ENCODE measurements at places on chromosomes 11 and 22.

DNA sequence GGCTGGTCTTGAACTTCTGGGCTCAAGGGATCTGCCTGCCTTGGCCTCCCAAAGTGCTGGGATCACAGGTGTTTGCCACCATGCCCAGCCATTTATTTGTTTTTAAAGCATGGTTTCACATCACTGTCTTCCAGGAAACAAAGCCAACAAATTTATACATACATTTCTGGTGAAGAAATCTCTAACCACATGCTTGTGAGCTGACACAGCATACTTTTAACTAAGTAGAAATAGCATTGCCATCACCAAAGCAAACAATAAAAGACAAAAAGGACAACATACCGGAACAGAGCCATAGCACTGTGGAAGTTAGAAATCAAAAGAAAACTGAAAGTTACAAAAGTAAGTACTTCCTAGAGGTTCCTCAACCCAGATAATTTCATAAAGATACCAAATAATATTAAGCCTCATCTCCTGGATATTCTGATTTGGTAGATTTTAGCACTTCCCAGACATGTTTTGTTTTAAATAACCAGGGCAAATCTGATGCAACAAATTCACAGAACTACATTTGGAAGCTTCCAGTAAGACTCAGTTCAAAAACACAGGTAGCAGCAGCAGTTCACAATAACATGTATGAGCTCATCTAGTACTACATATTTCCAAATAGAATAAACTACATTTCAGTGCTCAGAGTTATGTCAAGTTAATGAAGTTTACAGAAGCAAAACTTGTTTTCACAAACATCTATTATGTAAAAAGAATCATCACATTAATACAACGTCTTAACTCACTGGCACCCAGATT, 70.6 kb downstream of the RRAS2 start:
- no peak for DNase-seq

DNA sequence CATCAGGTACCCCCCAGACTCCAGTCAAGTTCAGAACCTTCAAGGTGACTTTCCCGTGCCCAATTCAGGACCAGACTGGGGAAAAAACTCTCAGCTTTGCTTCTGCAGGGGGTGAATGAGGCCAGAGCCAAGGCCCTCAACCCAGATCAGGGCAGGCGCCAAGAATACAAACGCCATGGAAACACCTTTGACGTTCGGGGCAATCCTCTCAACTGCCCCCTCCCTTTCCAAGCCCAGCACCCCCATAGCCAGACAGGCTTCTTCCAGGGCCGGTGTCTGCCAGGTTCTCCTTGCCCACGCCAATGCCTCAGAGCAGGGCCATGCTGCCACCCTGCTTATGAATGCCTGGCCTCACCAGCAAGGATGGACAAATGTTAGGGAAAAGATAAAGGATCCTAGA, 5.8 kb downstream of the ARHGAP1 start:
- no peak for DNase-seq

DNA sequence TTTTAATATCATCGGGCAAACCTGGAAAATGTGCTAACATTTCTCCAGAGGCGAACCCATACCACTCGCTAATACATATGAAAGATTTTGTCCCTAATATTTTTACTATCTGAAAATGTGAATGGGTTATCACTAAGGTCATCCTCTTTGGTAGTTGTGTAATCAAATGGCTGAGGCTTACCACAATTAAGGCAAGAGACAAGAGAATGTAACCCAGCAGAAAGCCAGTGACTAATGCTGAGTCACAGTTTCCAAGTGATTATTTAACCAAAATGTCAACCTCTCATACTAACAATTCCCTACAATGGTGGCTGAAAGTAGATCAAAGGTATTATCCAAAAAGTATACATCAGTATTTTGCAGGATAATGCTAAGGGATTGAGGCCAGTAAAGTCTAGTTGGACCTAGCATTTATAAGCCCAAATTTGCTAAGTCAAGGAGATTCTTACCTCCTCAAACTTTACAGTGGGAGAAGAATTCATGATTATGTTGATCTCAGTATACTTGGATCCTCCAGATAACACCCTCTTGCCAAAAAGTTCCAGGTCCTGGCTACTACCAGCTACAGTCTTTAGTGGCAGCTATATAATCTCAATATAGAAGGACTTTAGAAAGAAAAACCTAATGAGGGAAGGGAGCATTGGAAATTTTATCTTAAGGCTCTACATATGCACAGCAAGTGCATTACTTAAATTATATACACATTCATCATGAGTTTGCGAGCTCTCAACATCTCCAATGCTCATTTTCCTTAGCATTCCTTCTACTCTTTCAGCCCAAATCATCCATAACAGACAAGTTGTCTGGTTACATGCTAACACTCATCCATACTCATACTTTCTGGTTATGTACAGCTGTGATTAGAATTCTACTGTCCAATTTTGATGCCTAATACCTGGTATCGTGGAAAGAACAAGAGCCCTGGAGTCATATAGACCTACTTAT, 25.4 kb downstream of the SIK3 start:
- DNase-seq = no peak

- DNase-seq = no peak
These were observed 9.9 kb upstream of the CARD18 start for GRCh38 chr11:105149477-105149876.

DNA sequence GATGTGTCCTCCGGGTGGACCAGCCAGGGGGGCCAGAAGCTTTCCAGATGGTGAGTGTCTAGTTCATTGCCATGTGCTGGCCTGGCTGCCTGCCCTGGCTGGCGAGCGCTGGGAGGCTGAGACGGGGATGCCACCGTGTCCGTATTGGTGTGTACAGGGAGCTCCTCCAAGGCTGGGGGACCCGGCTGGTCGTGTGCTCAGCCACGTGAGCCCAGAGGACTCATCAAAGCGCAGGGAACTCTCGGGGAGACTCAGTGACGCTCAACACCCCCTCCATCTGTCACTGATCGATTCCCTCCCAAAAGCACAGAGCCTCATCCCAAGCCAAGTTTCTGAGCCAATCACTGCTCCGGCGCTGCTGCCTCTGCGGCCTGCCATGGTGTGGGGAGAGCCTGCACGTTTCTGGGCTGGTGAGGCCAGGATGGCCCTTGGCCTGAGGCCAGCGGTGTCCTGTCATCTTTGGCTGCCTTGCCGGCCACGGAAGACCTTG, 423.7 kb downstream of the SHANK2 start:
- peak; percentile 53 for DNase-seq

- no peak for DNase-seq
These were observed 41.7 kb downstream of the IGF2 start for GRCh38 chr11:2097356-2097997.

- no peak for DNase-seq
These were observed 547.6 kb downstream of the INSC start for GRCh38 chr11:15662285-15662684.

DNA sequence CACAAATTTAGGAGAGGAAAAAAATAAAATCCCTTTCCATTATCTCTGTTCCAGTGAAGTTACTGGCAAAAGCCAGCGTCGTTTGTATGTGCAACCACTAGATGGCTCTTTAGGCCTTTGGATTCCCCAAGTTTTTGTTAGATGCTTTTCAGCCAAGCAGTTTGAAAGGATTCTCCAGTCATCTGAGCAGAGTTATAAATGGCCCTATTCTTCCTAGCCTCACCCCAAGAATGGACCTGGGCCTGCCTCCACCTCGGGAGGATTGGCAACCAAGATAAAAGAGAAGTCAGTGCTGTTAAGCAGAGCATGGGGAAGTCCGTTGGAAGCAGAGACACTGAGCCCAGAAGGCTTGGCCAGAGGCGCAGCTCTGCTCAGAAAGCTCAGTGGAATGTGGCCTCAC, 15.4 kb downstream of the FAM181B start:
- peak; percentile 54 for DNase-seq

GRCh38 chr11:74593463-74593862, 1.1 kb downstream of the POLD3 start:
- DNase-seq = no peak

Data from SK-N-SH (cell line).